ELR (cell line): ENCODE measurements at places on chromosomes 11 and 22.
A peak's percentile ranks its signal among the peaks of the same experiment; 100 is the strongest.

DNA sequence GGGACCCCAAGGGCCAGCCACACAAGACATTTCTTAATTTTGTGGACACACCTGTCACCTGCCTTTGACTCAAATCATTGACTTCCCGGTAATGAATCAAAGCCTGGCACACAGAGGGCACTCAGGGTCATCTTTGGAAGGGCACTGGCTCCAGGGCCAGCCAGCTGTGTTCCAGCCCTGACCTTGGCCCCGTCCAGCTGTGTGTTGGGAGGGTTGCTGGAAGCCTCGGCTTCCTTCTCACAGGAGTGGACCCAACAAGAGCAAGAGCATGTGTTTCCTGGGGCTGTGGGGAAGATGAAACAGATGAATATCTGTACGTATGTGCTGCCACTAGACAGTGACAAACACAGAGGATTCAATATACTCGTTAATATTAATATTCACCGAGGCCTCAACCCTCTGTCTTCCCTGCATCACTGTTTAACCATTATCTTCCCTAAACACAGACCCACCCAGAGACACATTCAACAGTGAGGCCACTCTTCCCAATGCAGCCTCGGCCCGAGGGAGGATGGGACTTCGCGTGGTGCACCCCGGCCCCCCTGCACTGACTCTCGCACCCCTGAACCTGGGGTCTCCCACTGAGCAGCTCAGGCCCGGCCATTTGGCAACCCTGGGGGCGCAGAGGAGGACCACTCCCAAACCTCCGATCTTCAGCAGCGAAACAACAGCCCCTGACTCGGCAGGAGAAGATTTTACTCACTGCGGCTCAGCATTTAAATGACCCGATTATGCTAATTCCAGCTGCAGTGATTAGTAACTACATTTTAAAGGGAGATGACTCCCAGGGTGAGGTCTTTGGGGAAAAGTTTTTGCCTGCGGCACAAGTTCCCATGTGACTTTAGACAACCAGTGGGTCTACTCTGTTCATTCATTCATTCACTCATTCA lies 45.7 kb downstream of the PHF21B start:
- DNase-seq = no peak

GRCh38 chr11:125338886-125339811 lies 156.9 kb downstream of the FEZ1 start:
- peak; percentile 22 for DNase-seq

DNA sequence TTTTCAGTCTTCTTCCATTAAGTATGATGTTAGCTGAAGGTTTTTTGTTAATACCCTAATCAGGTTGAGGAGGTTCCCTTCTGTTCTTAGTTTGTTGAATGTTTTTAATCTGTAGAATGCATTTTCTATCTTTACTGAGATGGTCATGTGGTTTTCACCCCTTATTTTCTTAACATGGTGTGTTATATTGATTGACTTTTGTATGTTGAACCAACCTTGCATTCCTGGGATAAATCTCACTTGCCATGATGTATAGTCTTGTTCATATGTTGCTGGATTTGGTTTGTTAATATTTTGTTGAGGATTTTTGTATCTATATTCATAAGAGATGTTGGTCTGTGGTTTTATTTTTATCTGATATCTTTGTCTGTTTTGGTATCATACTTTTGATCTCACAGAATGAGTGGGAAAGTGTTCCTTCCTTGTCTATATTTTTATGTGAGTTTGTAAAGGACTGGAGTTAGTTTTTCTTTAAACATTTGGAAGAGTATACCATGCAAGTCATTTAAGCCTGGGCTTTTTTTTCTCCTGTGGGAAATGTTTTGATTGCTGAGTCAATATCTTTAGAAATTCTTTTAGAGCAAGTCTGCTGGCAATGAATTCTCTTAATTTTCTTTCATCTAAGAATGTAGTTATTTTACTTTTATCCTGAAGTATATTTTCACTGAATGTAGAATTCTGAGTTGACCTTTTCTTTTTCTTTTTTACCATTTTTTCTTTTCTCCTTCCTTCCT lies 5.5 kb upstream of the P4HA3 start:
- peak; percentile 13 for DNase-seq

DNA sequence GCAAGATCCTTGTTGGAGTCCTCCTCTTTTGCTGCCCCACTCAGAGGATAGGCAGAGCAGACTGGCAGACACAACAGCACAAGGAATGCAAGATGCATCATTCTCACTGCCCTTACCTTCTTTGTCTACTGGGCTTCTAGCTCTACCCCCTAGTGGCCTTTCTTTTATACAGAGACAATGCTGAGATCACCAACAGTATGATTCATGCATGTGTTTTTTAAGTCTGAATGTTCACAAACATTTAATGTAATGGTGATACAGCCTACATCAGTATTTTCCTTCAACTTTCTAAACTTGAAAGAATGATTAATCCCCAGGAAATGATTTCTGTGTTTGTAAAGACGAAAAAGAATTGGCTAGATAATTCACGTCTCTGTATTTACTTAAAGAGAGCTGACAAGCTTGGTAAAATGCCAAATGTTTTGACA lies at the start of gene MMP10:
TSS of gene MMP10 (minus strand) at position 138 of the 428 bp plus-strand sequence. CDS start at position 101, 37 bp downstream.
- peak; percentile 93 for DNase-seq

- DNase-seq = no peak
Observed at GRCh38 chr11:5992150-5992549, 5.4 kb upstream of the OR52L1 start.

DNA sequence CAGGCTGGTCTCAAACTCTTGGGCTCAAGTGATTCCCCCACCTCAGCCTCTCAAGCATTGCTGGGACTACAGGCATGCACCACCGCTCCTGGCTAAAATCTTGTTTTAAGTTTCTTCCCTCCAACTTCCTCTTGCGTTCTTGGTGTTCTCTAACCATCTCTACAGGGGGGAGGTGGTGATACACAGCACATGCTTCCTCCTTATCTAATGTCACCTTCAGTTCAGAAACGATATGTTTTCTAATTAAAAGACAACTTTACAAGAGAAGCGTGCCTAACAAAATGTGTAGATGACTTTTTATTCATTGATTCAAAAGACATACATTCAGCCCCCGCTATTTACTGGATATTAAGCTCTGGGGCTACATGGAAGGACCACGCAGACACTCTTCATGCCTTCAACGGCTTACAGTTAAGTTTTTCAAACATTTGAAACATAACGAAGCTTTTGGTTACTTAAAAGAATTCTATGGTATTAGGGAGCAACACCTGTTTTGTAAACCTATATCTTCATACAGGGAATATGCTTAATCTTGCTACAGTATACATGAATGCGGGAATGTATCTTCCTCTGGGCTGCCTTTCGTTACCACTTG lies 933 bp upstream of the DLAT start:
- DNase-seq = no peak

DNA sequence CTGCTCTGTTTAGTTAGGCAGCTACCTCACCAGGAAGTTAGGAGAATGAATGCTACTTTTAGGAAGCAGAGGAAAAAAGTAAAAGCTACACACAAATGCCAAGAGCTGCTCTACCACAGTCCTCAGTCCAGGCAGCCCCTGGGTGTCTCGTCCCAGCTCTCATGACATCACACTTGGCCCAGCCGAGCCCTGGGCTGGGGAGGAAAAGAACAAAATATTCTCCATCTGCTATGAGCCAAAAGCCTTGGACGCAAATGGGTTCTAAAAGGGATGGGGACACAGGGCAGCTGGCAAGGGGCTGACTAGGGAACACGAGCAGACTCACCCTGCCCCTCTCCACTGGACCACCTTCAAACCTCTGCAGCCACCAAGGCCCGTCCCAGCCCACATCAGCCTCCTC lies 26.1 kb downstream of the TMEM184B start:
- no peak for DNase-seq
